ENCODE measurements at places on chromosomes 6 and 20.

GRCh38 chr6:44856479-44856878 is 469.0 kb downstream of the CDC5L start:
- DNase-seq: no peak

DNA sequence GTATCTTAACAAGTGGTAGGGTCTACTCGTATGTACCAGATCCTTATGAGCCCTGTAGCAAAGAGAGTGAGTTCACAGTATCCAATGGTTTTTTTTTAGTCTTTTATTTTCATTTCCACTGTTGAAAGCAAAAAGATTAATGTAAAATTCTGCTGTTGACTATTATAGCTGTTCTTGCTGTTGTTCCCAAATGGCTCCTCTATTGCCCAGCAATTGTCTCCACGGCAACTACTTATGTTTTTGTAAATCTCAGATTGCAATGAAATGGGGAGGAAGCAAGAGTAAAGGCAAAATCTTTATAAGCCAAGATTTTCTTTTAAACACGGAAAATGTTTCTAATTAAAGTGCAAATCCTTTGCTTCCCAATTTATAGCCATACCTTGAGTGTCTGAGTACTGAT is 406.1 kb downstream of the EPM2A start:
- no peak for DNase-seq

- no peak for DNase-seq
Observed at GRCh38 chr20:58661598-58662473, 10.8 kb downstream of the STX16 start.

GRCh38 chr20:12575352-12576095 is 433.2 kb upstream of the SPTLC3 start:
- no peak for DNase-seq

DNA sequence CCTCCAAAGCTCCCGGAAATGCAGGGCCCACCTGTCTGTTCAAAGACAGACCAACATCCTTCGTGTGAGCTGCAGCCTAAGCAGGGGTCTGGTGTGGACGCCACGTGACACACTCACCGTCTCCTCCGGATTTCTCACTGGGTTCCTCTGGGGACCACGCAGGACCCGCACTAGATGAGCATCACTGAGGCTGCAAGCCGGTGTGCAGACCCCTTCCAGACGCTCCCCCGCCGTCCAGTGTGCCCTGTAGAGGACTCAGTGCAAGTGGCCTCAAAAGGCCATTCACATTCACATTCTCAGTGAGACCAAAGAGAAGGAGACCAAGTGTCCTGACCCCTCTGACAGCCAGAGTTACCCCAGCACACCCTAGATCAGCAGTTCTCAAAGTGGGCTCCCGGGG is 91.2 kb upstream of the QKI start:
- DNase-seq: no peak

DNA sequence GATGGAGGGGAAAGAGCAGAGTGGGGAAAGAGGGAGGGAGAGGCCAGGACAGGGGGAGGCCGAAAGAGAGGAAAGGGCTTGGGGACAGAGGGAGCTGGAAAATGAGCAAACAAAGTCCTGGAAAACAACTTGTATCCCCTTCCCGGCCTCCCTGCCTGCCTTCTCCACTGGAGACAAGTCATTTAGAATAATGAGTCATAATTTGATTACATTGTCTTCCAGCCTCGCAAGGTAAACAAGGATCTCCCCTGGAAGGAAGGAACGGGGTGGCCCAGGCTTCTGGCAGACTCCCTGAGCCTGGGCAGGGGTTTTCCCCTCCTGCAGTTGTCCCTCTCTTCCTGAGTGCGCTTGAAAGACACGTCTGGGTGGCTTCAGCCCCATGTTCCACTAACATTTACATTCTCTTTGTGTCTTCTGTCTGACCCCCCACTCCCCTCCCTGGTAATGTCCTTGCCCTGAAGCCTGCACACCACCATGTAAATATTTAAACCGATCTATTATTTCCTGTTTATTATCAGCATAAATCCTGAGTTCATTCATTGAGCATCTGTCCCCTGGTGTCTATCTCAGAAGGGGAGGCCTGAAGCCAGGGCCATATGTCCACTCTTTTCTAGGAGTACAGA is 12.1 kb upstream of the MRPS18A start:
- DNase-seq: no peak

DNA sequence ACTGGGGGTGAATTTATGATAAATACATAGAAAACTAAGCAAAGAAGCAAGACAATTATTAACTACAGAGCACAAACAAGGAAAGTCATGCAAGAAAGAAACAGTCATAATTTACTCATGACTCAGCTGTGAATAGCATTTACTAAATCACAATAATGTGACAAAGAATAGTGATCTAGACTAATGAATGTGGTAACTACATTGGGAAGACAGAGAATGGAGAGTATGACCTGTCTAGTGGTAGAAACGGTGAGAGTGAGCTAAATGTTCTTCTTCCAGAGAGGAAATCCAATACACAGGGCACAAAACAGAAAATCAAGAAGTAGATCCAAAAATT is 153.5 kb upstream of the DST start:
- no peak for DNase-seq

DNA sequence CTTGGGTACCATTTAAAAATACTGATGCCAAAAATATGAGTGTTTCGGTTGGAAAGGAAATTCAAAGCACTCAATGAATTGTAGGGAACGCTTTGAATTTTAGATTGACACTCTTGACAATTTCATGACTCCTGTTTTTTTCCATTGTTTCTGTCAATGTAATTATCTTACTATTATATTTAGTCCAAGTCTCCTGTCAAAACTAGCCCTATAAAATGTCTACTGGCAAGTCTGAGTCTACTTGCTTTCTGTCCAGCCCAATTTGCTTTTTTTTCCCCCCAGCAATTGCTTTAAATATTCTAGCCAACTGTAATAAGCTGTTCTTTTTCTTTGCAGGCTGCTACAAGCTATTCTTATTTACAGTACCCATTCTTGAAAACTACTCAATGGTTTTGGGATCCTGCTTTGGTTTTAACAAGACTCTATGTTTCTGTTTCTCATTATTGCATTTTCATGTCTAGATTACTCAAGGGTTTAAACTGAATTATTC is 1103.9 kb upstream of the GJE1 start:
- peak; percentile 55 for DNase-seq

DNA sequence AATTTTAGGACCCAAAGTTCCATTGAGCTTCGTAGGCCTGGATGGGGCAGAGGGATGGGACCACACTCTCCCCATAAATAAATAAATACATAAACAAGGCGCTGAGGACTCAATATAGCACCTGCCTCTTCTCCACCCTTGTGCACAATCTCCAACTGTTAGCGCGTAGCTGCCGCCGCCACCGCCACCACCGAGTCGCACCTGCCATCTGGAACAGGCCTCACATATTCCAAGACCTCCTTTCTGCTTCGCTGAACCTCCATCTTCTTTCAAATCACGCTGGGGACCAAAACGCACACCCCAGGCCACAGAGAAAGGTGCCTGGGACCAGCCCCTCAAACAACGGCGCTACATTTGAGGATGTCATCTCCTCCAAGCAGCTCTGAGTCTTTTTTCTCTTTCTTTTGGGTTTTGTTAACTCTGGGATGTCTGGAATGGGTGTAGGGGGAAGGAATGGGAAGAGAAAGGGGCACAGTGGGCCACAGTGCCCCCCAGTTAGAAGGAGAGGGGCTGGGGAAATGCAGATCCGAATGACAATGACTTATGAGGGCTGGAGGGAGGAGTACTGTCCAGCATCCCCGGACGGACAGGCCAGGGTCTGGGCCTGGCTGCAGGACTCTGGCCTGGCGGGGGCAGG is 49.7 kb downstream of the NOL4L start:
- DNase-seq: peak; percentile 64

DNA sequence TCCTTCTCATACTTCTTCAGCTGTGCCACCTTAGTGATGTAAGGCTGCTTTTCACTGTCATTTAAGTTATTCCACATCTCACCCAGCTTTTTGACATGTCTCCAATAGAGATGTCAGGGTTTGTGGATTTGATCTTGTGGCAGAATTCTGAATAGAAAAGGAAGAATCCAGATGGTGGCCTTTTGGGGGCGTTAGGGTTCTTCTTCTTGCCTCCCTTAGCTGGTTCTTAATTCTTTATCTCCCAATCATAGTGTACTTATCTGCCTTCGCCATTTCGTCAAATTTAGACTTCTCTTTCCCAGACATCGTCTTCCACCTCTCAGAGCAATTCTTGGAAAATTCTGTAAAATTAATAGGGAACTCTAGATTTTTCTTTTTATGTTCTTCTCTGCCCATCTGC is 422.9 kb downstream of the GJA1 start:
- no peak for DNase-seq

DNA sequence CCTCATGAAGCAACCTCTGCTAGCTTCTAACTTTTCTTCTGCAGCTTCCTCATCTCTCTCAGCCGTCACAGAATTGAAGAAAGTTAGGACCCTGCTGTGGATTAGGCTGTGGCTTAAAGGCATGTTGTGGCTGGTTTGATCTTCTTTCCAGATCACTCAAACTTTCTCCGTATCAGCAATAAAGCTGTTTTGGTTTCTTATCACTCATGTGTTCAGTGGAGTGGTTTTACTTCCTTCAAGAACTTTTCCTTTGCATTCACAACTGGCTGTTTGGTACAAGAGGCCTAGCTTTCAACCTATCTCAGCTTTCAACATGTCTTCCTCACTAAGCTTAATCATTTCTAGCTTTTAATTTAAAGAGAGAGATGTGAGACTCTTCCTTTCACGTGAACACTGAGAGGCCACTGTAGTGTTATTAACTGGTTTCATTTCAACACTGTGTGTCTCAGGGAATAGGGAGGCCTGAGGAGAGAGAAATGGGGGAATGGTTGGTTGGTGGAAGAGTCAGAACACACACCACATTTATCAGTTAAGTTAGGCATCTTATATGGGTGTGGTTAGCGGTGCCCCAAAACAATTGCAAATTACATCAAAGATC is 17.2 kb downstream of the ZSCAN23 start:
- DNase-seq: no peak

DNA sequence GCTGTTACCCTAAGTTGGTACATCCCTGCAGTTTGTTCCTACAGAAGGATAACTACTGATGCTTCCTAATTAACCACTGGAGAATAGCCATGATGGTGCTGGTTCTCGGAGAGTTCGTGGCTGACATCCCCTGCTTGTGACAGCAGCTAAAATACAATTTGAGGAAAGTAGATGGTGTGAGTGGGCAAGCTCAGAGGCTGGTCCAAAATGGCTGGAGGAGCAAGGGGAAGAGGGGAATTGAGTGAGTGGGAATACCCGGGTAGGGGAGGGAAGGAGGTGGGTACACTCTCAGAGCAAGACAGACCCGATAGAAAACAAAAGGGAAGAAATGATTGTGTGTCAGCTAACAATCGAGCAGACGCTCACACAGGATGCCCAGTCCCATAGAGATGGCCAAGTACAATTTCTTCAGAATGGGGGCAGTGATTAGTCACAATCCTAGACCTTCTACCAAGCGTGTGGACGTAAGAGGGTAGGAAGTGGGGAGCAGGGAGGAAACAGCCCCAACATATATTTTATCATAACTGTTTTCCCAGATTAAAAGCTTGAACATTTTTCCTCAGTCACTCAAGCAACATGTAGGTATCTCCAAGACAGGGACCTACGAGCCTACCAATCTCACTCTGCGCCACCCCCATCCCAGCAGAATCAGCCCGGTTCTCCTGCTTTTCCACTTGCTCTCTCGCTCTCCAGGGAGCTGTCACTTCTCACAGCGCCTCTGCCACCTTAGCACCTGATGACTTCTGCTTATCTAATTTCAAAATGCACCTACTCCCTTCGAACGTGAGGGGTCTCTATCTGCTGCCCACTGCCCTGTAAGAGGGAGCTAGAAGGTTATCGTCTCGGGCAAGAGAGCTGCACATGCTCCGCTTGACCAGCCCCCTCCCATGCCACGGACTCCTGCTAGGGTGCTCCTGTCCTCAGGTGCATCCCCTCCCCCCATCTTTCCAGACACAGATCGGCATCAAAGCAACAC is 26.2 kb downstream of the RIPOR2 start:
- no peak for DNase-seq

- no peak for DNase-seq
Observed at GRCh38 chr20:36028106-36028808, 59.9 kb downstream of the CNBD2 start.

- no peak for DNase-seq
Observed at GRCh38 chr20:23007886-23008655, 27.0 kb upstream of the SSTR4 start.

- no peak for DNase-seq
Observed at GRCh38 chr6:142848976-142849375, 96.0 kb downstream of the HIVEP2 start.

DNA sequence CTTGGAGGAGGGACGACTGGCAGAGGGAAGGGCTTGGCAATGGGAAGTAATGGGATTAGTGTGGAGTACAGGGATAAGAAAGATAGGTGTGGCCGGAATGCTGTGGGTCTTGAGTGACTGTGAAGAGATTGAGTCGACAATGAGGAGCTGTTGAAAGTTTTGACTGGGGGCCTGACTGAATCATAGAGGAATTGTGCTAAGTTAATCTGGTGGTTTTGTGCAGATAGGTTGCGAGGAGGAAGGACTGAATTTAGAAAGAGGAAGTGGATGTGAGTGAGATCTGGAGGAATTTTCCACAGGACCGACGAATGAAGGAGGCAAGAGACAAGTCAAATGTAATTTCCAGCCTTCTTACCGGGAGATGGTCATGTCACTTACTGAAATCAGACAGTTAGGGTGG is 143.9 kb upstream of the RALGAPA2 start:
- DNase-seq: no peak

GRCh38 chr6:87656857-87657256 is 45.2 kb downstream of the AKIRIN2 start:
- no peak for DNase-seq

DNA sequence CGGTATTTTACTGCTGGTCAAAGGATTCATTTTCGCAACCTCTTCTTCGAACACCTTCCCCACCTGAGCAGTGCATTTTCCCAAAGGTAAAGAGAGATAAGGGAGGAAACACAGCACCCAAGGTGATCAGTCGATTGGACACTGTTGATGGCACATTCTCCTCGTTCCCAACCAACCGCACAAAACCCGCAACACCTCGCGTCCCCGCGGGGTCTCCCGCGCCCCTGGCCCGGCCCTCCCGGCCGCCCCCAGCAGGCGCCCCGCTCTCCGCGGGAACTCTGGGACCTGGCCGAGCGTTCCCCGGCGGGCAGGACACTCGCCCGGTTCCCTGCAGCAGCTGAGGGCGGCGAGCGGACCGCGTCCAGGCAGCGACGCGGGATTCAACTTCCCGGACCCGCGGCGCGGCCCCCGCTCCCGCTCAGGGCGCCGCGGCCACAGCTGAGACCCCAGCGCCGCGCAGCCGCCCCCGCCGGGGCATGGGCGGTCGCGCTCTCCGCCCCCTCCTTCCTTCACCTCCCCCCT is 506 bp downstream of the RGS17 start:
- no peak for DNase-seq
